ENCODE measurements at places on chromosomes 3 and 15.

- DNase-seq, result no peak
Measured at GRCh38 chr3:13242364-13242737, 169.1 kb upstream of the IQSEC1 start.

DNA sequence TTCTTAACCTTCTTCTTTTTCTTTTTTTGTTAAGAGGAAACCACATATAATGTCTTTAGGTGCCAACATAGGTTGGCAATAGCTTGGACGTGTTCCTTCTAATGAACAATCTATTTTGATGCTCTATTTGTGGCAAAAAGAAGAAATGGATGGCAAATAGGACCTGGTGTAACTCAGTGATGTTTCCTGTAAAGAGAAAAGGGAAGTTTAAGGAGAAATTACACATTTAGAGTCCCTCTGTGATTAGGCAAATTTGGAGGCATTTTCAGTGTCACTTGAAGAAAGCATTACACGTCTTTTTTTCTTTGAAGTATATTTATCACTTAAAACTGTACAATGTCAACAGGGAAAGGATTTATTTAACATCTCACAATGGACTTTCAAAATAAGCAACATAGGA, 327.1 kb downstream of the ZIC1 start:
- no peak for DNase-seq

DNA sequence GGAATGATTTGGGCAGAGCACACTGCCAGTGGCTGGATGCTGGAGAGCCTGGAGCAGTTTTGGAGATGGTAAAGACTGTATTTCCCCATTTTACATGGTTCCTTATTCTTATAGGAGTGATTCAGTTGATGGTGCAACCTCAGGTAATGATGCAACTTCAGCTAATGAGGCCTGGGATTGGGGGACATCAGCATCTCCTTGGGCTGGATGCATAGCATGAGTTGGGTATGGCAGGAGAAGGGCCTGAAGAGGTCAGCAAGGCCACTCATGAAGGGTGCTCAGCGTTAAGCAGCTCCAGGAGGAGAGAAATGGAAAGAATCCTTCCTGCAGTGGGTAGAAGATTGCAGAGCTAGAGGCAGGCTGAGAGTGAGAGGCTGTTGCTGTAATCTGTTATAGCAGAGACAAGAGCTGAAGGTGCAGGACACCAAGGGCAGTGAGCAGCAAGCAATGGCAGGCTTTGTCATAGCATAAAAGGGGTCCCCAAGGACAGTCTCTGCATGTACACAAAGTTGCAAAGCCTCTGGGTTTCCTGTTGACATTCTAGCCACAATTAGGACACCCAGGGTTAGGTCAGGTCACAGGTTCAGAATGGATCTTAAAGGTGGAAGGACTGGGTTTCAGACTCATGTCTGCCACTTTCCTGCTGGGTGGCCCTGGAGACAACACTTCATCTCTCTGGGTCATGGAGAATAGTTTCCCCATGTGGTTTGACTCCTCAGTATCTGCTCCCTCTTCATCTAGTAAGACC, 29.5 kb upstream of the SNRK start:
- DNase-seq, result no peak

DNA sequence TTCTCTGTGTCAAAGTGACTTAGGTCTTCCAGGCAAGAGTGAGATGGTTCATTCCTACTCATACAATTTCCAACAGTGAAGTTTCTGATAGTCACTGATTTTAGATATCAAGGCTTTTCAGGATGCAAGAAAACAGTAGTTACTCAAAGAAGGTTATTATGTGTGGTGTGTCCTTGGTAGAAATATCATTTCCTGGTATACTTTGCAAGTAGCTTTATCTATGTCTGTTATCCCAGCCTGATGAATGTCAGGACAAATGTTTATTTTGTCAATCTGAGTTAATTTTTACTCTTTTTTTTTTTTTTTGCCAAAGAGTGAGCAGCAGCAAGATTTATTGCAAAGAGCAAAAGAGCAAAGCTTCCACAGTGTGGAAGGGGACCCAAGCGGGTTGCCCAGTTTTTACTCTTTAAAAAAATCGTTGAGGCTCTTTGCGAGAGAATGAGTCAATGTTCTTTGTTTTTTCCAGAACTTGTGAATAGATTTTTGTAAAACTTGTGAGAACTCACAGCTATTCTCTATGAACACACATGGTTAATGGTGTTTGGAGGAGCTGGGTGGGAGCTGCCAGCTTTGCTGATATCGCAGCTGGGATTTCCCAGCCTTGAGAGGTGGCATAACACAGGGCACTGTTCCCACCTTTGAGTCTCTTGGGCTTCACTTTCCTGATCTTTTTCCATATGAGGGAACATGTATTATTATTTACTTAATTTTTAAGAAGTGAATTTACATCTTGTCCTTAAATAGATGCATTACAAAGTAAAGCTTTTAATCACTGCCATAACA, 51.9 kb downstream of the SV2B start:
- DNase-seq, result no peak

DNA sequence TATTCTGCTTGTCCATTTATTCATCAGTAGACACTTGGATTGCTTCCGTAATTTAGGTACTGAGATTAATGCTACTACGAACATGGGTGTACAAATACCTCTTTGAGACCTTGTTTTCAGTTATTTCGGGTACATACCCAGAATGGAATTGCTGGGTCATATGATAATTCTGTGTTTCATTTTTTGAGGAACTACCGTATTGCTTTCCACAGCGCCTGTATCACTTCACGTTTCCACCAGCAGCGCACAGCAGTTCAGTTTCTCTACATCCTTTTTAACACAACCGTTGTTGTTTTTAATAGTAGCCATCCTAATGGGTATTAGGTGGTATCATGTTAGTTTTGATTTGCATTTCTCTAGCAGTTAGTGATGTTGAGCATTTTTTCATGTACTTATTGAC, 9.5 kb downstream of the PAK2 start:
- no peak for DNase-seq
